ENCODE measurements at places on chromosomes 5 and 9.
A peak's percentile ranks its signal among the peaks of the same experiment; 100 is the strongest.

DNA sequence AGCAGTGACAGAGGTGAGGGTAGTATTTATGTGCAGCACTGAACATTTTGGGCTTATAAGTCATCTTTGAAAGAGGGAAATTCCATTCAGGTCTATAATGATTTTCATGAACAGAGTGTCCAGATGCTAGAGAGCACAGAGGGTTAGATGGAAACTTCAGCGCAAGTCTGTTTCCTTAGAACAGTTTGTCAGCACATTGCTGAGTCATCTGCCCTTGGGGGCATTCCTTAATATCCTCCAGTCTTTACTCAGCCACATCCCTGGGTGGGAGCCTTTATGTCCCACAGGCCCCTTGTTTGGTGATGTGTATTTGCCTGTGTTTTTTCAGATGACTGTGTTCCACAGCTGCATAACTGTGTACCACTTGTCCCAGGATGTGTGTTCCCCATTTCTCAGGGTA is 138.5 kb upstream of the S1PR3 start:
- DNase-seq, result no peak

GRCh38 chr9:8684978-8685708 is 885.6 kb upstream of the DMAC1 start:
- DNase-seq, result no peak

- DNase-seq, result no peak
Observed at GRCh38 chr9:136624184-136624951, 38.3 kb upstream of the EGFL7 start.

- DNase-seq, result peak; percentile 43
Observed at GRCh38 chr9:127311239-127311741, 46.7 kb downstream of the GARNL3 start.

DNA sequence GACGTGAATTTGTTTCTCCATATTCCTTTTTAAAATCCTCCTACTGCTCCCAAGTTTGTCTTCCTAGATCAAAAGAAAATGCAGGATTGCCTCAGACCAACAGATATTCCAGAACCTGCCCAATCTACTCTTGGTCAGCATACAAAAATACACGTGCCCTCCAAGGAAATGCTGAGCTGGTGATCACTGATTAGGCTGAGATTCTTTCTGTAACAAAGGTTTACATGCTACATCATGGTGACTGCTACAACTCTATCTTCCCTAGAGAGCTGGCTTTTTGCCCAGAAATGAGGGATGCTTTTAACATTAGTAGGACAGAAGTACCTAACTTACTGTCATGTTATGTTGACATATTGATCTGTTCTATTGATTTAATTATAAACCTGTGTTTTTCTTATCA is 35.5 kb downstream of the OR2Y1 start:
- DNase-seq, result no peak

GRCh38 chr5:112878760-112879159 is 17.7 kb downstream of the SRP19 start:
- peak; percentile 52 for DNase-seq

- DNase-seq, result no peak
Observed at GRCh38 chr5:122371511-122372151, 59.6 kb downstream of the SNCAIP start.

GRCh38 chr5:179893076-179893957 is 14.4 kb downstream of the TBC1D9B start:
- no peak for DNase-seq

- no peak for DNase-seq
Observed at GRCh38 chr5:139368613-139369012, 14.5 kb downstream of the SLC23A1 start.

DNA sequence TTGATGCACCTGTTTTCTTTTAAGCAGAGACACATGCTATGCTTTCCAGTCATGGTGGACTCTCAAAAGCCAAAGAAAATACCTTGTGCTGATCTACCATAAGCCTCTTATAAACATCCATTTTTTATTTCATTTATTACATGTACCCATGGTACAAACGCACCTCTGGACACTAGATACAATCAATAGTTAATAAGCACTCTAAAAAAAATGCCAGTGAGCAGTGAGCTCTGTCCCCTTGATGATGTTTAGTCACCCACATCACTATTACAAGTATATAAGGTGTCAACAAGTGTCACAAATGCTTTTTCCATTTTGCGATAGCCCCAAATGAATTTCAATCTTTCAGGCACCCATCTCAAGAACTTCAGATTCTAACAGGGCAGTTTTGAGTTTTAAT is 5.9 kb downstream of the KLF4 start:
- no peak for DNase-seq

DNA sequence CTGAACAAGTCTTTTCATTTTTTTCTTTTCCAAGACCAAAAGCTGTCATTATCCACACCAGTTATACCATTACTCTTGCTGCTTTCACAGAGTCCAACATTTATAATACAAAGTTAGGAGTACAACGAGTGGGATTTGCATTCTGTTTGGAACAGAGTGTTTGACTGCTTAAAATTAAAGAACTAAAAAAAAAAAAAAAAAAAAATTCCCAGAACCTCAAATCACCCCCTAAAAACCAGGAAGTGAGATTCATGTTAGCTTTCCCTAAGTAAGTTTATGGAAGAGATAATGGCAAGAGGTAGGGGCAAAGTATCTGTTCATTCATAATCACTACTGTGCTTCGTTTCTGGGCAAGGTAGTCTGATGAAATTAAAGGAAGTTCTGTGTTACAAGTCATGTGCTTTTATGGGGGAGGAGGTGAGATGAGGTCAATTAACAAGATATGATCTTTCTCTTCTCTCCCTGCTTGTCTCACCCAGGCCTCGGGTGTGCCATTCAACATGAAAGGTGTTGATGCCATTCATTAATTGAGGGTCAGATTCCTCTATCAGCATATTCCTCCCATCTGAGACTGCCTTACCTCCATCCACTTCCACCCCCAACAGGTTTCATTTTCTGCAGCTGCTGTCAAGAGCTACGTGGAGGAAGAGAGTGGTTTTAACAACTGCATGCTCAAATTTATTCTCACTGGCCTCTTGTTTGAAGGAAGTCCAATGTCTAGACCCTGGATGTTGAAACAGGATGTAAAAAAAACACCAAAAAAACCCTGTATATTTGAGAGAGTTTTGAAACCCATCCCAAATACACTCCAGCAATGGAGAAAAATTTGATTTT is 58.1 kb downstream of the MARCHF3 start:
- DNase-seq, result peak; percentile 19

GRCh38 chr9:95171001-95171400 is 146.5 kb downstream of the FANCC start:
- peak; percentile 7 for DNase-seq

DNA sequence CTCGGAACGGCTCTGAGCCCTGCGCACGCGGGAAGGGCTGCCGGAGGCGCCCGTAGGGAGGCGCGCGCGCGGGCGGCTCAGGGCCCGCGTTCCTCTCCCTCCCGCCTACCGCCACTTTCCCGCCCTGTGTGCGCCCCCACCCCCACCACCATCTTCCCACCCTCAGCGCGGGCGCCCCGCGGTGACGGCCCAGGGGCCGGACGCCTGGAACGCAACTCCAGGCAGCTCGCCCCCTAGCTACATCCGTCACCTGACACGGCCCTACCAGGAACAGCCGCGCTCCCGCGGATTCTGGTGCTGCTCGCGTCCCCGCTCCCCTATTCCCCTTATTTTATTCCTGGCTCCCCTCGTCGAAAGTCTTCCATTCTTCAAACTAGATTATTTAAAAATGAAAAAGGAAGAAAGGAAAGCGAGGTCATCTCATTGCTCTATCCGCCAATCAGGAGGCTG is at the start of gene CDKN2B-AS1:
Gene CDKN2B-AS1 (plus strand): TSS at position 236 of the 450 bp plus-strand sequence.
- DNase-seq, result peak; percentile 56

- DNase-seq, result no peak
Observed at GRCh38 chr5:65209341-65209740, 272.4 kb downstream of the ADAMTS6 start.

- DNase-seq, result no peak
Observed at GRCh38 chr5:43154469-43154868, 33.8 kb downstream of the ZNF131 start.

GRCh38 chr5:52738095-52738506 is 49.6 kb upstream of the ITGA1 start:
- DNase-seq, result no peak

DNA sequence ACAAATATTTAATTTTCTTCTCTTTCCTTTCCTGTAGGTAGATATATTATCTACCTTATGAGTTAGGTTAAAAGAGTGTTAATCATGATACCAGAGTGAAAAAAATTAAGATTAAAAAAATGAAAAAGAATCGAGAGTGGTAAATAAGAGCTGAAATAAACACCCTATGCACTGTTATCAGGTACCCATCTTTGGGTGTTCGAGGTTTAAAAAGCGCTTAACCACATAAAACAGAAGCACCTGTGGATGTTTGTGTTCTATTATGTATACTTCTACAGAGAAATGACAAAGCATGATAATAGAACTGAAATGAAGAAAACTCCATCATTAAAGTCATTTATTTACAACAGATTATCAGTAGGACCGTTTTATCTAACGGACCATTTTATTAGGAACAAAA is 25.7 kb upstream of the GCNT4 start:
- DNase-seq, result no peak

- no peak for DNase-seq
Observed at GRCh38 chr9:133538176-133538575, 3.7 kb downstream of the ADAMTSL2 start.

DNA sequence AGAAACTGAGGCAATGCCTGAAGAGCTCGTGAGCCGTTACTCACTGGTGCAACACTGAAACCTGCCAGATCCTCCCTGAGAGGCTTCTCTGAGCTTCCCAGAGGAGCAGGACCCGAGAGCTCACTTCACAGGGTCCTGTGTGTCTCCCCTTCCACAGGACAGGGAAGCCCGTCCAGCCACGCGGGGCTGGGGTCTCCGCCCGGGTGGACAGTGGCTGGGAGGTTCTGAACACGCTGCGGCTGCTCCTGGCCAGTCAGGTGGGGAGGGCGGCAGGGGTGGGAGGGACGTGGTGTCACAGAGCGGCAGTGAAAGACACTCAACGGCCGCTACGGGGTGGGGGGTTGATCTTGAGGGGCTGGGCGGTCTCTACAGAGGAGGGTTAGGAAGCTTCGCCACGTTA is 290 bp upstream of the ZDHHC11 start:
- DNase-seq, result no peak

GRCh38 chr5:9537223-9538141 is 8.4 kb downstream of the SEMA5A start:
- DNase-seq, result no peak

GRCh38 chr9:36897019-36897418 is 137.0 kb downstream of the PAX5 start:
- DNase-seq, result no peak

DNA sequence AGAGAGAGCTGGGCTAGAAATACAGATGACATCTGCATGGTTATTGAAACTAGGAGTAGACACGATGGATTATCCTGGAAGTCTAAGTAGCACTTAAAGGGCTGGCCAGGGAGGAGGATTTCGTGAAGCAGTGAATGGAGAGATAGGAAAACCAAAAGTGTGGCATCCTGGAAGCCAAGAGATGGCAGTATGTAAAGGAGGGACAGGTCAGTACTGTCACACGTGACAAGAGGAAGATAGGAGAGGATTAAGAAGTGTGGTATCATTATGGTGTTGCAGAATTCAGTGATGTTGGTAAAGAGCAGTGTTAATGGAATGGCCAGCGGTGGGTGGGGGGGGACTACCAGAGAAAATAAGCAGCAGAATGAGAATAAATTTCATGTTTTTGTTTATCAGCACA is 11.7 kb downstream of the RAD23B start:
- DNase-seq, result no peak

DNA sequence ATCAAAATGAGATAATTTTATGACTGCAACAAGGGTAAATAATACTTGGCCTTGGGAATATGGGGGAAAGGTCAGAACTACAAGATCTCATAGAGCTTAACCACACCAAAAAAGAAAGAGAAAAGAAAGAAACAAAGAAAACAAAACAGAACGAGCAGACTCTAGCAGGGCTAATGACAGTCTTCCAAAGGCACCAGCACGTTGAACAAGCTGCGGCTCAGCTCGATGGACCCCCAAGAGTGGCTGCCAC is 689 bp downstream of the AK3 start:
- no peak for DNase-seq

GRCh38 chr5:64184832-64185231 is 19.2 kb downstream of the RNF180 start:
- DNase-seq, result no peak

DNA sequence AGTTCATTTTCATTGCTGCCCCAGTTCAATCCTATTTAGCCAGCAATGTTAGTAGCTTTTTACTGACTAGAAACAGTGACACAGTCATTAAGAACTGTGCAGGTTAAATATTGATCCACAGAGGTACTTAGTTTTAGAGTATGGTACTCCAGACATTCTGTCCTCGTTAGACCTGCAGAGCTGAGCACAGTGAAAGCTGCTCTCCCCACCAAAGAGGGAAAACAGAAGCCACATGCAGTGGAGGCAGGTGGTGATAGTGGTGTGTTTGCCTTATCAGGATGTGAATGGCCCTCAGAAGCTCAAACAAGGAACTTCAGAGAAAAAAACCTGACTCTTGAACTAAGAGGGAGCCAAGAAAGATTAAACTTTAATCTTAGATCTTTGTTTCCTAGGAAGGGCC is 75.5 kb downstream of the UNC13B start:
- DNase-seq, result no peak

Data from stimulated activated CD4-positive, alpha-beta T cell treated with anti-CD3 and anti-CD28 coated beads, Interleukin-15, amount 100 ng/mL, for 24 hours (primary cell).